ENCODE measurements at places on chromosomes 1 and 21.

DNA sequence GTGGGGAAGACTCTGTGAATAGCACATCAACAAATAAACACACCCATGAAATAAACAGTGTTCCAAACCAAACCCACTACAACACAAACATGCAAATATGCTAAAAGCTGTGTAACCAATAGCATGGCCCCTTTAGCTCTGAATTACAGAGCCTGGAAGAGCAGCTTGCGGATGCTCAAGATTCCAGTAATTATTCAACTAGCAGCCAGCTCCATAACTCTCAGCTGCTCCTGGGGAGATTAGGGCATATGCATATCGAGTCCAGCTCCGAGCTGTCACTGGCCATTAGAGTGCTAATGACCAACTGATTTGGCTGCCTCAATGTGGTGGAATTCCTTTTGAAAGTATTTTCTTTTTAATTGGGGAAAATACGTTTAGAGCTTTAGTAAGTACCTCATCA is 207.1 kb downstream of the HHAT start:
- no peak overlapping the region for H3K27ac ChIP-seq
- no peaks in the 10 kb centered on the region for H3K4me1 ChIP-seq
- H3K27me3 ChIP-seq, result no peaks in the 10 kb centered on the region
- no peak for DNase-seq
- H3K4me3 ChIP-seq, result no peak overlapping the region

- no peak overlapping the region for H3K4me3 ChIP-seq
- H3K4me1 ChIP-seq, result no peaks in the 10 kb centered on the region
- H3K27me3 ChIP-seq, result no peaks in the 10 kb centered on the region
- H3K27ac ChIP-seq, result no peak overlapping the region
- no peak for DNase-seq
Observed at GRCh38 chr1:209884249-209884648, 53.8 kb upstream of the SYT14 start.

- no peak overlapping the region for H3K4me3 ChIP-seq
- H3K4me1 ChIP-seq, result no peaks in the 10 kb centered on the region
- no peaks in the 10 kb centered on the region for H3K36me3 ChIP-seq
- H3K27me3 ChIP-seq, result no peaks in the 10 kb centered on the region
Observed at GRCh38 chr1:237975376-237975775, 84.7 kb upstream of the ZP4 start.

GRCh38 chr1:22207511-22208267 is 64.8 kb upstream of the WNT4 start:
- no peak overlapping the region for H3K27ac ChIP-seq
- DNase-seq, result no peak
- no peak overlapping the region for H3K4me3 ChIP-seq
- no peaks in the 10 kb centered on the region for H3K36me3 ChIP-seq

- H3K4me1 ChIP-seq, result no peaks in the 10 kb centered on the region
- peak overlapping the region; percentile 43 for H3K4me3 ChIP-seq
- DNase-seq, result no peak
Observed at GRCh38 chr1:43349594-43350306, 9.0 kb upstream of the CDC20 start.

DNA sequence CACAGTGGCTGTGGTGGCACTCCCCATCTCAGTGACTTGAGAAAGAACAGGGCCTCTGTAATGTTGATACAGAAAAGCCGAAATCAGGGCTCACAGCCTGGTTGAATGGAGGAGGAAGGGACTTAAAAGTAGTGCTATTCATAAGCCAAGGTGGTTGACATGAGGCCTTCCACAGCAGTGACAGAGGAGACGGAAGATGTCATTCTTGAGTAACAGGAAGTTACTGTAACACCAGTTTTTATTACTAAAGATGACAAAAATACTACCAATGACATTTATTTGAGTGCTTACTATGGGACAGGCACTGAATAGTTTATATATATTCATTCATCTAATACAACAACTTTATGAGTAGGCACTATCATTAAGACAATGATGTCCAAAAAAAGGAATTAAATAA is 52.8 kb upstream of the GNG12 start:
- H3K27me3 ChIP-seq, result no peaks in the 10 kb centered on the region
- no peaks in the 10 kb centered on the region for H3K4me1 ChIP-seq
- no peak overlapping the region for H3K4me3 ChIP-seq
- no peak for DNase-seq

DNA sequence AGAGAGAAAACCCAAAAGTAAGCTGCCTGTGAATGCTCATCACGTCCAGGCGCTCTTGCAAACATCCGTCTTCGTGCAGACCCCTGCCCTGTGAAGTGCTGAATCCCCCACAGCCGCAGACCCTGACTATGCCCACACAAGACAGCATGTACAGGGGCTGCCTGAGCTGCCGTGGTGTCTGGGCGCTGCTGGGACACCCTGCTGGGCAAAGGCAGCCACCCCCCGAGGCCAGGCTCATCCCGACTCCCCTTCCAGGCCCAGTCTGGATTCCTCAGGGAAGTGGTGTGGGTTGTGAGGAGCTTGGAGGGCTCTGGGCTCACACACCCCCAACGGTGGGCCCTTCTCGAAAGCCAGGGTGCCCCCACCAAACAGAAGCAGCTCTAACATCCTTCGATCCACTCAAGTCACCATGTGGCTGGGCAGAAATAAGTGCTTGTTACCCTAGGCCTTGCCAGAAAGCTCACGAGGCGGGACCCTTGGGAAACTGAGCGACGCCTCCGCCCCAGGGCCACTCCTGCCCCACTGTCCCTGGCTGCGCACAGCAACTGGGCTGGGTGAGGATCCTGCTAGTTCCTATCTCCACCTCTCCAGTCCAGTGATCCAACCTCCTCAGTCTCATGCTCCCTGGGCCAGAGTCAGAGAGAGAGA is 4.8 kb upstream of the WNT9A start:
- H3K27me3 ChIP-seq, result peaks cover 10% of the 10 kb centered on the region
- H3K36me3 ChIP-seq, result no peaks in the 10 kb centered on the region
- no peak overlapping the region for H3K27ac ChIP-seq

GRCh38 chr1:232620356-232620969 is 9.5 kb downstream of the SIPA1L2 start:
- H3K27me3 ChIP-seq, result peaks cover 3% of the 10 kb centered on the region

GRCh38 chr1:203039609-203040512 is 13.6 kb downstream of the PPFIA4 start:
- H3K4me3 ChIP-seq, result no peak overlapping the region
- no peaks in the 10 kb centered on the region for H3K27me3 ChIP-seq
- no peak overlapping the region for H3K27ac ChIP-seq
- no peaks in the 10 kb centered on the region for H3K4me1 ChIP-seq
- no peaks in the 10 kb centered on the region for H3K36me3 ChIP-seq
- no peak for DNase-seq

GRCh38 chr1:76687307-76688175 is 179.7 kb upstream of the ST6GALNAC5 start:
- DNase-seq, result no peak
- H3K27ac ChIP-seq, result no peak overlapping the region
- no peaks in the 10 kb centered on the region for H3K36me3 ChIP-seq
- no peak overlapping the region for H3K4me3 ChIP-seq
- no peaks in the 10 kb centered on the region for H3K4me1 ChIP-seq
- no peaks in the 10 kb centered on the region for H3K27me3 ChIP-seq

- no peaks in the 10 kb centered on the region for H3K36me3 ChIP-seq
- no peaks in the 10 kb centered on the region for H3K27me3 ChIP-seq
- no peak for DNase-seq
- H3K4me3 ChIP-seq, result no peak overlapping the region
- no peak overlapping the region for H3K27ac ChIP-seq
Observed at GRCh38 chr1:237568955-237569354, 321.8 kb downstream of the ZP4 start.

DNA sequence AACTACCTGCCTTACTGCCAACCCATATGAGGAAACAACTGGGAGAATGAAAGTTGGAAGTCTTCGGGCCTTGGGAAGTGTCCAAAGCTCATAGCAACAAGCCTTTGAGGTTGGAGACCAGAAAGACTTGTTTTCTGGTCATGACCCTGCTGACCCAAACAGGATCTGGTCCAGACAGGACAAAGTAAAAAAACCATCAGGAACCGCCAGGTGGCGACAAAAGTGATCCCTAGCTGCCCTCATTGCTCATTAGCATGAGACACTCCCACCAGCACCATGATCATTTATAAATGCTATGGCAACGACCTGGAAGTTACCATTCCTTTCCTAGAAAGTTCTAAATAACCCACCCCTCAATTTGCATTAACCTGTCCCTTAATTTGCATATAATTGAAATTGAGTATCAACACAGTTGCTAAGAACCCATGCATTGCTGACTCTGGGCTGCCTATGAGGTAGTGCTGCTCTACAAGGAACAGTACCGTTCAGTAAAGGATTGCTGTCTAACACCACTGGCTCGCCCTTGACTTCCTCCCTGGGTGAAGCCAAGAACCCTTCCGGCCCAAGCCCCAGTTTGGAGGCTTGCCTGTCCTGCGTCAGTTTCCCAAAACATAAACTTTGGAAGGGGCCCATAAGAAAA is 89.0 kb downstream of the URB2 start:
- H3K27ac ChIP-seq, result no peak overlapping the region
- DNase-seq, result peak; percentile 56

- no peaks in the 10 kb centered on the region for H3K27me3 ChIP-seq
- no peak overlapping the region for H3K27ac ChIP-seq
- H3K4me3 ChIP-seq, result no peak overlapping the region
- H3K4me1 ChIP-seq, result no peaks in the 10 kb centered on the region
- no peak for DNase-seq
Observed at GRCh38 chr1:210598135-210598652, 269.5 kb downstream of the HHAT start.

- no peak overlapping the region for H3K27ac ChIP-seq
- no peaks in the 10 kb centered on the region for H3K4me1 ChIP-seq
- no peak for DNase-seq
- no peaks in the 10 kb centered on the region for H3K36me3 ChIP-seq
- H3K4me3 ChIP-seq, result no peak overlapping the region
Observed at GRCh38 chr1:178470411-178470960, 26.3 kb downstream of the CLEC20A start.

DNA sequence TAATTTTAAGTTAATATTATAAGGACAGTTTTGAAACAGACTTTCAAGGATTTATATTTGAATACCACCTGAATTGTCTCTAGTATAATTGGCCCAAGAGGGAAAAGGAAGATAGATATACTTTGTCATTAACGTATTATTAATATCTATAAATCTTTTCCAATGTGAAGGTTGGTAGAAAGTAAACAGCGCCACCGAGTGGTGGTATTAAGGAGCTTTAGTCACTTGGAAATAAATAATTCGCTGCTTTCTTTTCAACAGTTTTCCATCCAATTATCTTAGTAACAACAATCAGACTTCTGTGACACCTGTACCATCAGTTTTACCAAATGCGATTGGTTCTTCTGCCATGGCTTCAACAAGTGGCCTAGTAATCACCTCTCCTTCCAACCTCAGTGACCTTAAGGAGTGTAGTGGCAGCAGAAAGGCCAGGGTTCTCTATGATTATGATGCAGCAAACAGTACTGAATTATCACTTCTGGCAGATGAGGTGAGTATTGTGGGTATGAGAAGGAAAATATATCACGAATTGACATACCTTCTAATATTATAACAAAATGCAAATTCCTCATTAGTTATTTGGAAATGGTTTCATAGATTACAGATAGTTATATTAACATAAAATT is 37.7 kb downstream of the SH3GLB1 start:
- no peak overlapping the region for H3K4me3 ChIP-seq
- DNase-seq, result no peak
- H3K4me1 ChIP-seq, result no peaks in the 10 kb centered on the region
- H3K27ac ChIP-seq, result no peak overlapping the region

Data from colonic mucosa (tissue), 4 donors.